ENCODE measurements at places on chromosomes 16 and 17. TPM values are rescaled to one million over a fixed set of nuclear protein-coding genes. Genes with fewer than 3 reads are reported as not detected.

DNA sequence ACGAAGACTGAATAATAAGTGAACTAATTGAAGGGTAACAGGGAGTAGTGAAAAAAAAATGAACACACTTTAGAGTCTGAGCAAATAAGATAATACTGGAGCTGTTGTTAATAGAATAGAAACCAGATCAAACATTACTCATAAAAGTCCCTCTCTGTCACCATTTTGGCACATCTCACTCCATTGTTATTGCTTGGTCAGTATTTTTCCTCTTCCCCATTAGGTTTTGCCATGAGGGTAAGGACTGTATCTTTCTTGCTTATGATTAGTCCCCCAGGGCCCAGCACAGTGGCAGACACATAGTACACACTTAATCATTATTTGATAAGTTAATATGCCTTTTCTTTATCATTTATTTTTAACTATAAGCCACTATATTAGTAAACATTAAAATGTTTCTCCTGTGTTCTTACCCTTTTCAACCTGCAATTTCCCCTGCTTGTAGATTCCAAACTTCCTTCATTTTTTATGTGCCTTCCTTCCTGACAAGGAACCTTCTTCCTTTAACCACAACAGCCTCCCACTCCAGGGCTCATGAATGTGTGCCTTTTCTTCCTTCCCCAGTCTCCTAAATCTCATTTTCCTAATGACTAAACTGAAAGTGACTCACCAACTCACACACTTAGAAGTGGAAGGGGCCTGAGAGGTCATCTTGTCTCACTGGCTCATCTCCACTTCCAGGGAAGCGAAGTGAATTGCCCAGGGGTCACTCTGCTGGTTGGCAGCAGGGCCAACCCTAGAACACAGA lies 88.2 kb upstream of the HAS3 start:
- DNase-seq: no peak

DNA sequence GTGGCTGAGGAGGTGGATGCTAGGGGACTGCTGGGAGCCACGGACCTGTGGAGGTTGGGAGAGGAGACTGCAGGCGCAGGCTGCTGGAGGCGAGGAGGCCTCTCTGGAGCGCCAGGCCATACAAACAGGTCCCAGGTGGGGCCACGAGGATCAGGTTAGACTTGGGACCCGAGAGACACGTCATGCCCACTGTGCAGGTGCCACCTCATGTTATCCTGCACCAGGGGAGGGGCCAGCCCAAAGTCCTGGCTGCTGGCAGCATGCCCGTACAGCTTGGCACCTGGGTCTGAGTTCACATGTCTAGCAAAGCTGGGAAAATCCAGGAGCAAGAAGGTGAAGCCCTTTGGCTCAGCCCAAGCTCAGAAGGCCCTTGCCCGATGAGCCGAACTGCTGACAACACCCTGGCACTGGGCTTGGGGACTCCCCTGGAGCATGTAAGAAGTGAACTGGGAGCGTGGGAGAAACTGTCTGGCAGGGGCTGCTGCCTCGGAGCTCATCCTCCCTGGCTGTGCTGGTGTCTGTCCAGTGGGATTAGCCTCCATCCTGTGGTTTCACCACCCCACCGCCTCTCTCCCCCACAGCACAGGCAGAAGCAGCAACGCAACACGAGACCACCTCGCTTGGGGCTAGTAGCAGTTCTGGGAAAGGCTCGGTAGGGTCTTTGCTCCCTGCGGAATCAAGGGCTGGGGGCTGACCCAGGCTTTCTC lies 5.3 kb downstream of the ARHGDIA start:
- no peak for DNase-seq

GRCh38 chr16:64717871-64718270 lies 404.0 kb downstream of the CDH11 start:
- no peak for DNase-seq

- no peak for DNase-seq
These were observed 65.0 kb downstream of the MPRIP start for GRCh38 chr17:17107281-17107680.

DNA sequence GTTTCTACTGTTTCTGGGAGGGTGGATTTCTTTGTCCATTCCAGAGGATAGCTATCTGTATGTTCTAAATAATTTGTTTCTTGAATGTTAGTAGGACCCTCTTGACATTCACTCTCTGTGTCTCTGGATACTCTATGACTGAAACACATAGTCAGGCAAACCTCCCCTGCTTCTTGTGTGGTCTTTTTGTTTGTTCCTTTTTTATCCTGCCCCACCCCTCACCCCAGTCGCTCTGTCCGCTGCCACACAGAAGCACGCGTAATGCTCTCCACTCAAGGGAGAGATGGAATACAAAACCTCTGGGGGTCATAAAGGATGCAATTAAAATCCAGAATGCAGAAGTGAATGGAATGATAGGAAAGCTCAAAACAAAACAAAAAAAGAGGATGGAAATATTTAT lies 253.1 kb downstream of the RBFOX1 start:
- no peak for DNase-seq

- no peak for DNase-seq
These were observed 259.9 kb downstream of the IRF8 start for GRCh38 chr16:86158688-86159360.

DNA sequence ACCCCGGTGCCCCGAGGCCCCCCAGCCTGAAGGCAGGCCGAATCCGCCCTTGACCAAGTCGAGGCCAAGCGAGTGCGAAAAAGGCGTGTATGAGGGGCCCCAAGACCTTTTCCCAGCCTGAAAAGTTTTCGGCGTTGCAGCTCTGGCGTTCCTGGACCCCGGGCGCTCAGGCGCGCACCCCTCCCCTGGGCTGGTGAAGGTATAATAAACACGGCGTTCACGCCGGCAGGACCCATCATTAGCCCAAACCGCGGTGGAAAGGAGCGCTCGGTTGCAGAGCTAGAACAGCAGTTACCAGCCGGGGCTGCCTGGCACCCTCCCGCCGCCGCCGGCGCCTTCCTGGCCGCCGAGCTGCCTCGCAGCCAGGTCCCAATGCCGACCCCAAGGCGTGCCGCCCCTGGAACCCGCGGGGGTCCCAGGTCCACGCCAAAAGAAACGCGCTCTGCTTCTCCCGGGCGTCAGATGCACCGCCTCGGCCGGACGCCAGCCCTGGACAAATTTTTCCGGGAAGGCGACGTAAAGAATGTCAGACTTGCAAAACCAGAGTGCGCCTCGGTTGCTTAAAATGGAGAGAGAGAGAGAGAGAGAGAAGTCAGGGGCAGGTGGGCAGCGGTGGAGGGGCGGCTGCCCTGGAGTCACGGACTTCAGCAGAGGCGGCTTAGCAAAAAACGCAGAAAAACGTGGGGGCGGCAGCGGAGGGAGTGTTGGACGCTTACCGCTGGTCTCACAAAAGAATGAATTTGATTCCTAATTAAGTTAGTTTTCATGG lies 11.5 kb upstream of the FOXF1 start:
- DNase-seq: no peak

DNA sequence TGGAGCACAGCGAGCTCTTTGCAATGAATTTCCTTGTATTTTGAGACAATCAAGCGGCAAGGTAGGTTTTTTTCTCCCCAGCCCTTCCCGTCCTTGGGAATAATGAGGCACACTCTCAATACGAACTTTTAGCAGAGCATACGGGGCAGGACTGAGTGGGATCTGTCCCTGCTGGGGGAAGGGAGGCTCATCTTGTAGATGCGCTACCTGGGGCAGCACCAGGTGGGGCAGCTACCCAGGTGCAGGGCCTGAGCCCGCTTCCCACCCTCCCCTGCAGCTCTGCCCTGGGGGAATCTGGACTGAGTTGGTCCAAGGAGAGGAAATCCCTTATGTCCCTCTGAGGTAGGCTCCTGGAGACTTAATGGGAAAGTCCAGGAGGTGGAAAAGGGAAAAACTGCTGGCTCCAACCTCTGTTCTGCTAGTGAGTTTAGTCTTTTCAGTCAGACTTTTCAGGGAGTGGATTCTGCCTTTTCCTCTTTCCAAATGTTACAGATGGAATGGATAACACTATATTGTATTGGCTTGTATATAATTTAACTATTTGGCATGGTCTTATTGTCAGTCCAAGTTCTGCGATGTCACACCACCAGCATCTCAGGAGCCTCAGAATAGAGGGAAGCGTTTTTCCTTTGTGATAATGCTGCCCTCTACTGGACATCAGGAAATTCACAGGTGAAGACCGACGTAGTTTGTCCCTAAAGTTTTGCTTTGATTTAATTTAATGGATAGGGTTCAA lies 9.6 kb upstream of the CES1 start:
- DNase-seq: peak; percentile 14

DNA sequence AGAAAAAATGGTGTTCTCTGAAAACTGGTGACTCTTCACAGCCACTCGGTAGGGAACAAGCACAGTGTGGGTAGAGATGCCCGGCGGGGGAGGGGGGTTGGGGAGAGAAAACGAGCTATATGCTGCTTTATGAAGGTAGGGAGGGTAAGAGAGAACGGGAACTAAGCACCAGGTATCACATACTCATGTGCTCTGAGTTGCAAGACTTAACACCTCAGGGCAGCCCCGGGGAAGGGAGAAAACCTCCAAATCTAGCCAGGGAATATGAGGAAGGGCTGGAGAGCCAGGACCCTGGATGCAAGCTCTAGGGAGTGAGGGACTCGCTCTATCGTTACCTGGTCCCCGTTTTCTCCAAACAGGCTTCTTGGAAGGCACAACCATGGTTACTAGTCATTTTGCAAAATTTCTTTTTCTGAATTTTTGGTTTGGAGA lies 35.3 kb downstream of the HIC1 start:
- no peak for DNase-seq

GRCh38 chr17:37133136-37133535 lies 184.4 kb downstream of the AATF start:
- no peak for DNase-seq

- DNase-seq: no peak
These were observed at the start of gene CCL3 for GRCh38 chr17:36089888-36090836. CCL3 (minus strand) TSS chr17:36090143; CDS start chr17:36090058, 85 bp downstream.

DNA sequence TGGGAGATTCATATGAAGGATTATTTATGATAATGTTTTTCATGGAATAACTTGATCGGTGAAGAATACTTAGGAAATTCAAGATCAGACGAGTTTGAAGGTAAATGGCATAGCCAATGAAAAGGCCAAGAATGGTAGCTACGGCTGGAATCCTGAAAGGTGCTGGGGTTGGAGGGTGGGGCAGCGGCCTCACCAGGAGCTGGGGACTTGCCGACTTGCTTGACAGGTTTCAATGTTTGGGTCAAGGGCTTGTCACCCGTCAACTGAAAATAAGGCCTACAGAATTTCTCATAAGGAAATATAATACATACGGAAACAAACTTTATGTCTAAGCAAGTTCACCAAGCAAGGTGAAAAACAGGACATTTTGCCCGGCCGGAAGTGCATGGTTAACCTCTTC lies 9.9 kb downstream of the CRYM start:
- no peak for DNase-seq

- DNase-seq: no peak
These were observed 10.2 kb downstream of the MMD start for GRCh38 chr17:55411463-55411855.

GRCh38 chr16:11639925-11640899 lies 28.0 kb upstream of the SNN start:
- DNase-seq: no peak

DNA sequence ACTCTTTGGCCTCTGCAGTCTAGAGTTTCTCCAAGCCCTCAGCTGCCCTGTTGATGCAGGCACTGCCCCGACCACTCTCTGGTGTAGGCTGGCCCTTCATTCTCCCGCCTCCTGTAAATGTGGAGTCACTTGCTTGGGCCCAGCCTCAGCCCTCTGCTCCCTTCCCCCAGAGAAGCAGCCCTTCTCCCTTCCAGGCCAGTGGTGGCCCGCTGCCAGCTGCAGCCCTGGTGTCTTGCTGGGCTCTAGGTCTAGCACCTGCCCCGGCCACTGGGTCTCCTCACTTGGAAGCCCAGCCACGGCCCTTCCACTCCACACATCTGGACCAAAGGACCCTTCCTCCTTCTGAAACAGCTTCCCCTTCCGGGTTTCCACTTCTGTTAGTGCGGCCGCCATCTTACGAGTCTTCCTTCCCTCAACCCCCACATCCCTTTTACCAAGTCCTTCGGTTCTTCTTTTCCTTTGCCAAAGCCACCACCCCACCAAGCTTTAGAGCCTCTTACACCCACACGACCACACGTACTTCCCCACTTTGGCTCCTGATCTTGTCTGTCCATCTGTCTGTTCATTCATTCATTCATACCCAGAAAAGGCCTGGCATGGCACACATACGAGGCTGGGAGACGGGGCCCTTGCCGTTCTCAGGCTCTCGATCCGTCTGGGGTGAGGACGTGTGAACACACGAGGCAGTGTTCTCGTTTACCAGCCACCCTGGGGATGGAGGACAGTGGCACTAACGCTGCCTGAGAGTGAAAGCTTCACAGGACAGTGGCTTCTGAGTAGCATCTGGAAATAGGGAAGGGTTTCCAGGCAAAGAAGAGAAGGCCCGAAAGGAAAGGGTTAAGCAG lies 68.0 kb downstream of the ABR start:
- DNase-seq: no peak

DNA sequence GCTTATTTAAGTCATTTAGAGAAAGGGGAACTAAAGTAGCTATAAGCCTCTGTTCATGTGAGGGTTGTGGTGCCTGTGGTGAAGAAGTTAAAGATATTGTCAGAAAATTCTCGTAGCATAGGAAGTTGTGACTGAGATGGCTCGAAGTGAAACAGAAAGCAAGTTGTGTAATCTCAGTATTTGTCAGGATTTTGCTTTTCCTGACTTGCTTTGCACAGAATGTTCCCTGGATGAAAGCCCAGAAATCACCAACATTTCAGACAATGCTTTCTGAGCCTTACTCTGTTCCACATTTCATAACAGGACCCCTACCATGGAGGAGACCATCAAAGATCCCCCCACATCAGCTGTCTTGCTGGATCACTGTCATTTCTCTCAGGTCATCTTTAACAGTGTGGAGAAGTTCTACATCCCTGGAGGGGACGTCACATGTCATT lies 10.6 kb downstream of the CALCOCO2 start:
- no peak for DNase-seq

GRCh38 chr16:83393196-83393981 lies 414.4 kb upstream of the HSBP1 start:
- DNase-seq: no peak

DNA sequence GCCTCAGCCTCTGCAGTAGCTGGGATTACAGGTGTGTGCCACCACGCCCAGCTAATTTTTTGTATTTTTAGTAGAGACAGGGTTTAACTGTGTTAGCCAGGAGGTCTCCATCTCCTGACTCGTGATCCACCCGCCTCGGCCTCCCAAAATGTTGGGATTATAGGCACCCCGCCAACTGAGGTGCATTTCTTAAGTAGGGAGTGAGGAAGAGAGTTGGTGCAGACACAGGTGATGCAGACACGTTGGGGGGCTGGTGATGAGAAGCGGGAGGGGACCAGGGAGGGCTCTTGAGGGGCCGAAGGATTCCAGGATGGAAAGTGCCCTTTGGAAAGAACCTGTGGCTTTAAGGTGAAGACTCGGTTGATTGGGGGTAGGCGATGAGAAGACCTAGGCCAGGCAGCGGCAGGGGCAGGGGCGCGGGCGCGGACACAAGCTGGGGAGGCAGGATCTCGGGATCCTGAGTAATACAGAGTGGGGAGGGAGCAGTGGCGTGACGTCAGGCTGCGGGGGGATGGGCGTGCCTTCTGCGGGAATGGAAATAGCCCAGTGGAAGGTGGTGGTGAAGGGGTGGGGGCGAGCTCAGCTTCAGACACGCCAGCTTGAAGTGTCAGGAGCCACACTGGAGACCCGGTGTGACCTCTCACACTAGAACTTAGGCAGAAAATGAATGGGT lies 2.5 kb upstream of the ATP6V0C start:
- no peak for DNase-seq

FGF11 gene
- total RNA-seq: 6.0 TPM

GPRC5B gene
- total RNA-seq: 58.5 TPM

FBXW10 gene
- total RNA-seq: 0.20 TPM

WSB1 gene
- 231 TPM for total RNA-seq

TXNDC17 gene
- total RNA-seq: 112 TPM

DNASE1L2 gene
- total RNA-seq: 2.6 TPM

NPIPB13 gene
- total RNA-seq: 11.2 TPM

KRT39 gene
- not detected for total RNA-seq

HSD3B7 gene
- total RNA-seq: 2.3 TPM

HNF1B gene
- total RNA-seq: not detected
